NCI-H1105 (cell line): ENCODE measurements at places on chromosomes 3 and 15.
A peak's percentile ranks its signal among the peaks of the same experiment; 100 is the strongest.

- DNase-seq, result no peak
Measured at GRCh38 chr15:97482521-97482920, 478.0 kb upstream of the ARRDC4 start.

GRCh38 chr15:58387130-58387529 is 44.7 kb upstream of the LIPC start:
- DNase-seq, result no peak

GRCh38 chr3:109337393-109337792 is at the start of gene DPPA4:
DPPA4 (minus strand) TSS chr3:109337546; CDS start chr3:109337517, 29 bp downstream.
- no peak for DNase-seq

DNA sequence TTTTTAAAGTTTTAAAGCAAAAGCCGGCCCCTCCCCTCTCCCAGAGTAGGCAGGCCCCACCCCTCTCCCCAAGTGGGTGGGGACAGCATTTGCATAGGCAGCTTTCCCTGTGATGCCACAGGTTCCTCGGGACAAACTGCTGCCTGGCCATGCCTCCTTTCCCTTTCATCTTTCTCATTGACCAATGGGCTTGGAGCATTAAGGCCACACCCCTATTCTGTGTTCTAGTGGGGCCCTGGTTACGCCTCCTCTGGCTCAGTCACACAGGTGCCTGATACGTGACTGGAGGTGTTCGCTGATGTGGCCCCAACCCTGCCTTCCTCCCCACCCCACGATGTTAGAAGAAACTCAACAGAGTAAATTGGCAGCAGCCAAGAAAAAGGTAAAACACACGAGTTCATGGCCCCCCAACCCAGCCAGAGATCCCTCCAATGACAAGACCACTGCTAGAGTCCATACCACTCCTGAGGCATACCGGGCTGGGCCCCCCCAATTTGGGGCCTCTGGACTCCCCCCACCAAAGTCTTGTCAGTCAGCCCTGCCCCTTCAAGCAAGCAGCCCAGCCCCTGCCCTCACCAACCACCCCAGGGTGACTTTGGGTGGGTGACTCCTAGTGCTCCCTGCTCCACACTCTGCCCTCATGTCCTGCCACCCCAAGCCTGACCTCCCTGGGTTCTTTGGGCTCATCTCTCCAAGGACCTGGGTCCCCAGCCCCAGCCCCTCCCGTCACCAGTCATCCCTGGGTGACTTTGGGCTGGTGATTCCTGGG is 62.8 kb upstream of the CSPG4 start:
- DNase-seq, result no peak

DNA sequence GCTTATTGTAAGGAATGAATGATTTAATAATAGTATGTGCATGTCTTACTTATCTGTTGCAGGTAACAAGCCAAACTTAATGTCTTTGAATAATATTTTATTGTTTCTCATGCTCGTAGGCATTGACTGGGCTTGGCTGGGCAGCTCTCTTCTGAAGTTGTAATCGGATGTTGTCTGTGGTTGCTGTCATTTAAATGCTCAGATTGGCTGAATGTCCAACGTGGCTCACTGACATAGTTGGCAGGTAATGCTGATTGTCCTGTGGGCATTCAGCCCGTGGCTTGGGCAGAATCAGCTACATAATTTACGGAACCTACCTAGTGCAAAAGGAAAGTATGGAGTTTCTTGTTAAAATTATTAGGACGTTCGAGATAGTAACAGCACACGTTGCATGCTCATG is 297.4 kb upstream of the GBE1 start:
- DNase-seq, result no peak

DNA sequence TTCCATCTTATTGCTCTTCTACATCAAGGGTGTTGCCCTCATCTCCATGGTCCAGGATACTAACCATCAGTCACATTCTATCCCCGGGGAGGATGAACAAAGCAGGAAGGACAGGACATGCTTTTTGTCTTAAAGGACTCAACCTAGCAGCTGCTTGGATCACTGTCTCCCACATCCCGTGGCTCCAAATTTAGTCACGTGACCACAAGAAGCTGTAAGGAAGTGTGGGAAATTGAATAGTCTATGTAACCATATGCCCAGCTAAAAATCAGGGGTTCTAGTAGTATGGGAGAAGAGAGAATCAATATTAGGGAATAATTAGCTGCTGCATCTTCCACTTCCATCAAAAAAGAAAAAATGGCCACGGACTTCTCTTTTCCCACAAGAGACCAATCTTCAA is 18.2 kb upstream of the CMSS1 start:
- DNase-seq, result no peak

GRCh38 chr15:41559239-41559782 is 299 bp downstream of the TYRO3 start:
- no peak for DNase-seq

DNA sequence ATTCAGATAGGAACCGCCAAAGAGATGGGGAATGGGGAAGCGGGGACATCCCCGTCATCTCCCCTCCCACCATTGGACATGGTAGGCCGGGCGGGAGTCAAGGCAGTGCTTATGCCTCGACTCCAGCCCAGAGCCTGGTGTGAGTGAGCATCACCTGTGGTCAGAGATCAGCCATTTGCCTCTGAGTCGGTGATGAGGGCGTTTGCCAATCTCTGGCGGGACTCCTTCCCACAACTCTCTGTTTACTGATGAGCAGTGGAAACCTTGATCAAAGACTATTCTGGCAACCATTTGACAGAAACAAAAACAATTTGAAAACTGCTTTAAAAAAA is 63.9 kb upstream of the HES1 start:
- no peak for DNase-seq

DNA sequence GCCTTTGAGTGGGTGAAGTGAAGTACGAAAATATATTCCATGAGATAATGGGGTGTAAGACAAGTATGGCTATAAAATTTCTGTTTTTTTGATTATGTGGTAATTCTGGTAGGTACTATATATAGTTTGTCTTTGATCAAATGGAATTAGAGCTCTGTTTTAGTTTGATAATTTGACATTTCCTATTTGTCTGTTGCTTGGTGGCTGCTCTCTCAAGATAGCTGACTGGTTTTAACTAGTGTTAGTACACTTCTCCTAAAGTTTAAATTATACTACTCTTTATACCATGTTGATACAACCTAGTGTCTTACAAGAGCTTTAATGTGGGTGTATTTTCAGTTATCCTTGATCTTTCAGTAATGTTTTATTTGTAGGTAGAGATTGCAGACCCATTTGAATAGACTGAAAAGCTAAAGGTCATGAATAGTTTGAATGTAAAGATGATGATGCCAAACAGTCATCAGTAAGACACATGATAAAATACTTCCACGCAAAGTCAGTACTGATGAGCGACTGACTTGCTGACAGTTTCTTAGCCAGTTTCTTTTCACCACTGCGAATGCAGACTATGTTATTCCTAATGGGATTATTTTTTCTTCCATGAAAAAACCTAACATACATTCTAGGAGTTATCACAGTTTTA is 15.2 kb downstream of the SACM1L start:
- no peak for DNase-seq

DNA sequence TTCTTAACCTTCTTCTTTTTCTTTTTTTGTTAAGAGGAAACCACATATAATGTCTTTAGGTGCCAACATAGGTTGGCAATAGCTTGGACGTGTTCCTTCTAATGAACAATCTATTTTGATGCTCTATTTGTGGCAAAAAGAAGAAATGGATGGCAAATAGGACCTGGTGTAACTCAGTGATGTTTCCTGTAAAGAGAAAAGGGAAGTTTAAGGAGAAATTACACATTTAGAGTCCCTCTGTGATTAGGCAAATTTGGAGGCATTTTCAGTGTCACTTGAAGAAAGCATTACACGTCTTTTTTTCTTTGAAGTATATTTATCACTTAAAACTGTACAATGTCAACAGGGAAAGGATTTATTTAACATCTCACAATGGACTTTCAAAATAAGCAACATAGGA is 327.1 kb downstream of the ZIC1 start:
- no peak for DNase-seq

DNA sequence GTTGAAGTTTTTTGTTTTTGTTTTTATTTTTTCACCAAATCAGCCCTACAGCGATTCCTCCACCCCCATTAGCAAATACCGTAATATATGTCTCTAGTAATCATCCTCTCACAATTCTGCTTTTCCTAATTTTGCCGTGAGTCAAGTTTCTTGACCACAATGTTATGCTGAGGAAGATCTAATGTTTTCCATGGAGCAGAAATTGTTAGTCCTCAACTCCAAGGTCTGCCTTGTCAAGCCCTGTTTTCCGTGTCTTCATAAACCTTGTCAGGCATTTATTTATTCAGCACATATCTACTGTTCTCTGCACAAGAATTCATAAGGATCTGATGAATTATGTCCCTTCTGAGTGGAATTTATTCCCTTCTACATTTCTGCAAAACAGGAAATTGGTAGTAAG is 372.8 kb downstream of the RBMS3 start:
- no peak for DNase-seq

DNA sequence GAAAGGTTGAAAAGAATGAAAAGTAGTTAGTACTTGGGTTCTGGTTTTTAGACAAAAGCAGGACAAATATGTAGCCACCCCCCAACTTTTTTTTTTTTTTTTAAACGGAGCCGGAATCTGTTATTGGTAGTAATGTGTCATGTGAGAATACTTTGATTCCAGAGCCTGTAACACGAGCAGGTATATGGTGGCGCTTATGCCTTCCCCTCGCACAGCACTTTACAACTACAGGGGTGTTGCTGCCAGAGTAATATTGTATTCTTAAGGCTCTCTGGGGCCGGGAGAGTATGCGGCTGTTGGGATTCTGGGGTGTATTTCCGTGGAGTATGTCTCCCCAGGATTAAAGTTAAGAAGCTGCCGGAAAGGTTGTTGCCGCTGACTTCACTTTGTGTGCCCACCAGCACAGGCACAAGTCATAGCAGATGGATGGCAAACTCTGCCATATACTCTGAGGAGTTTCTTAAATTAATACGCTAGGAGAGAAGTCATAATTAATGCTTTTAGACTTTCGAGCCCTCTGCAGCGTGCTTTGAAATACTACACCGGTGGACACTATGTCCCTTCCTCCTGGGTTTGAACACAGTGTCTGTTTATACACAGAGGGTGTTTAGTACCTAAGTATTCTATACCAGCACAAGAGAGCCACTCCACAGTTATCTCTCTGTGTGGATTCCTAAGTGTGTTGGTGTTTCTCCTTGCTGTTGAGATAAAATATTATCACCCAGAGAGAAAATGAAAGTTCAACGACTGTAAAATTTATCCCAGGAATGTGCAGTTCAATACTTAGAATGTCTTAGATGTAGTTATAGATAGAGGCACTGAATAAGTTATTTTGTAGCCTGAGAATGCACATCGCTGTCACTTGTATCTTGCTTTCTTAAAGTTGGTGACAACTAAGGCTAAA is 1.4 kb downstream of the MBNL1 start:
- DNase-seq, result peak; percentile 75

GRCh38 chr3:13600950-13601691 is 52.2 kb downstream of the FBLN2 start:
- DNase-seq, result no peak

DNA sequence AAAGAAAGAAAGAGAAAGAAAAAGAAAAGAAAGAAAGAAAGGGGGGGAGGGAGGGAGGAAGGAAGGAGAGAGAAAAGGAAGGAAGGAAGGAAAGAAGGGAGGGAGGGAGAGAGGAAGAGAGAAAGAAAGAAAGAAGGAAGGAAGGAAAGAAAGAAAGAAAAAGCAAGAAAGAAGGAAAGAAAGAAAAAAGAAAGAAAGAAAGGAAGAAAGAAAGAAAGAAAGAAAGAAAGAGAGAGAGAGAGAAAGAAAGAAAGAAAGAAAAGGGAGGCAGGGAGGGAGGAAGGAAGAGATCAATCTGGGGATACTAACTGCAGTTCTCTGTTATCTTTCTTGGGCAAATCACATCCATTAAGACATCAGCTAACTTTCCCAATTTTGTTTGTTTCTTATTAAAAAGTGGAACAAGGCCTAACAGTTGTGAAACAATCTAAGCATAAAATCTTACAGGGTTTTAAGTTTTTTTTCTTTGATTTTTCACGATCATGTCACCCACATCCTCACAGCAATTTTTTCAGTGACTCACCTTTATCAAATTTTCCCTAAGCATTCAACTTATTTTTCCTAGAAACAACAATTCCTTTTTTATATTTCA is 36.8 kb downstream of the TBC1D2B start:
- DNase-seq, result no peak
